ENCODE measurements at places on chromosomes 5 and 9.

DNA sequence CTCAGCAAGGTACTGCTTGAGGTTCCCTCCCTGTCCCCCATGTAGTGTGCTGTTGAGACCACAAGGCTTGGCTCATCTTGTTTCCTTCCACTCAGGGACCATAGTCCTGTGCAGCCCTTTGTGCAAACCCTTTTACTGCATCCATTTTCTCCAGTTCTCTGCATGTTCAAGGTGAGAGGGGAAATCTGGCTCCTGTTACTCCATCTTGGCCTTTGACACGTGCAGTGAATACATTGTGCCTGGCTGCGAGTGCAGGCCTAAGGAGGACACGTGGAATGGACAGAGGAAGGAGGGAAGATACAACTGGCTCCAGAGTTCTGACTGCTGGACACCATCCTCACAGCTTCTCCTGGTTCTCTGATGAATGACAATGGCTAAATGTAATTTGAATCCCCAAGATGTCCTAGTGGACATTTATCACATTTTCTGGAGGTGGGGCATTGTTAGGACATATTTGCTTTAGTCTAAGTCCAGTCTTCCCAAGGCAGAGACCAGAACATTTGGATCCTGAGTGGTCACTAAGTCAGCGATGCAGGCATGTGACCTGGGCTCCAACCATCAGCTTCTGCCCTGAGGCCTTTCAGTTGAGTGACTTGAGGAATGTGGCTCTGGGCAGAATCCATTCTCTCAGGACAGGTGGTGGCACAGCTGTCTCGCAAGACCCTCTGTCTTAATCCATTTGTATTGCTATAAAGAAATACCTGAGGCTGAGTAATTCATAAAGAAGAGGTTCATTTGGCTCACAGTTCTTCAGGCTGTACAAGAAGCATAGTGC, 189.0 kb upstream of the DAP start:
- DNase-seq = no peak

DNA sequence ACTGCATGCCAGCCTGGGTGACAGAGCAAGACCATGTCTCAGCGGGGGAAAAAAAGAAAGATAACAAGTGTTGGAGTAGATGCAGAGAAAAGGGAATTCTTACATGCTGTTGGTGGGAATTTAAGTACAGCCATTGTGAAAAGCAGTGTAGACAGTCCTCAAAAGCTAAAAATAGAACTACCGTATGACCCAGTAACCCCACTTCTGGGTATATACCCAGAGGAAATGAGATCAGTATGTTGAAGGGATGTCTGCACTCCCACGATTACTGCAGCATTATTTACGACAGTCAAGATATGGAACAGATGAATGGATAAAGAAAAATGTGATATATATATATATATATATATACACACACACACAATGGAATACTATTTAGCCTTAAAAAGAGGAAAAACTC, 225.3 kb upstream of the SLC24A2 start:
- no peak for DNase-seq

DNA sequence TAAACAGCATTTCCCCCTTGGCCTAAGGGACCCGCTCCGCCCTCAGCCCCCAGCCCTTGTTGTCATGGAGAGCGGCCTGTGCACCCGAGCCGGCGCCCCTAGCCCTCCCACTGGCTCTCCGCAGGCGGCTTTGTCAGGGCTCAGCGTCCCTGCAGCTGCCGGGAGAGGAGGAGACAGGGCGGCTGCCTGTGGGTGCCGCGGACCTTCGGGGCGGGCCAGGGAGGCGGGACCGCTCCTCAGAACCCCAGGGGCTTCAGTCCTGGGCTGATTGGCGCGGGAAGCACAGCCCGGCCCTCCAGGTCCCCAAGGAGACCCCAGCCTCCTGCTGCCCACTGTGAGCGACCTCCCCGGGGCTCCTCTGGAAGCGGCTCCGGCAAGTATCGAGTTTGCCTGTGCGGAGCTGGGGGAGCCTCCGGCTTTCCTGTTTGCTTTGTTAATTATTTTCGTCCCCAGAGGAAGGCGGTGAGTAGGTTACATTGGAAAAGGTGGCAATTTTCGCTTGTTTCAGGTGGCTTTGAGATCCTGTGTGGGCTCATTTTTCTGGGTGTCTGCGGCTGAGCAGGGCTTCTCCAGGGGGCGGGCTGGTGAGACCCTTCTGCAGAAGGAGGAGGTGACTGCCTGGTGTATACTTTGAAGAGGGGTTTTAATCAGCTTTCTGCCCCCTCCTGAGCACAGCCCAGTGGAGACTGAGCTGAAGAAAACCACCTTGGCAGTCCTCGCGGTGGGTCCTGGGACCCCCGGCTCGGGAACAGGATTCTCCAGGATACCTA, at the start of gene FGD3:
FGD3 (plus strand) TSS at position 256 of the 770 bp plus-strand sequence. CDS start 28,734 bp downstream, outside the sequence.
- DNase-seq = no peak

DNA sequence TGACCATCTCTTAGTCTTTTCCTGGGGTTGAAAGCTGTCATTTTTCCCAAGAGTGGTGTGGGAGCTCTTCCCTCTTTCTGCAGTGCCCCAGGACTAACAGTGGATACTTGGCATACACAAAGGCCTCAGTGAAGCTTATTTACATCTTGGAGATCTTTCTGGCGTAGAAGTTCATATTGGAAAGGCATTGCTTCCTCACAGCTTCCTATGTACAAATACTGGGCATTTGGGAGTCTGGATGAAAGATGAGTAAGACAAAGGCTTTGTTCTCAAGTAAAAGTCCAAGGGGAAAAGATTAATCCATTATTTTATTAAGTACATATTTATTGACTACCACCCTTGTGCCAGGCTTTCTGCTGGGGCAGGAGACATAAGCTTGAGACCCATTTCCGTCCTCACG, 22.0 kb downstream of the MAP3K1 start:
- DNase-seq = no peak

- no peak for DNase-seq
Observed at GRCh38 chr5:112697322-112697721, 40.4 kb upstream of the APC start.
